ENCODE measurements at places on chromosomes 2 and 18. TPM values are rescaled to one million over a fixed set of nuclear protein-coding genes. Genes with fewer than 3 reads are reported as not detected.

- no peak for DNase-seq
Measured at GRCh38 chr2:132542953-132543569, 126.5 kb downstream of the GPR39 start.

DNA sequence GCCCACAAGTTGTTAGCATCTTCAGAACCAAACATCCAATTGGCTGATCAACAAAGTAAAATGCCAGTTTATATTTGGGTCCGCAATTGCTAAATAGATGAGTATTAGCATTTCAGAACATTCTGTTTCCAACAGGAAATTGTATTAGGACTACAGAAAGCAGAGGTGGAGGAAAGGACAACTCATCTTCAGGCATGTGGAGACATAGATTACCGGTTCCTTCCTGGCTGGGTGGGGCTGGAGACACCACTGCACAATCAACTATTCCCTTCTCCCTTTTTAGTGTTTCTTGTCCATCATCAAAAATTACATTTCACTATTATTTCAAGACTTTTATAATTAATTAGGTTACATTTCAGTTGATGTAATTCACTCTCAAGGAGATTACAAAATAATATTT lies 83.8 kb downstream of the ADAM23 start:
- DNase-seq = no peak

GRCh38 chr18:75782204-75782603 lies 354.7 kb upstream of the SMIM21 start:
- DNase-seq = no peak

DNA sequence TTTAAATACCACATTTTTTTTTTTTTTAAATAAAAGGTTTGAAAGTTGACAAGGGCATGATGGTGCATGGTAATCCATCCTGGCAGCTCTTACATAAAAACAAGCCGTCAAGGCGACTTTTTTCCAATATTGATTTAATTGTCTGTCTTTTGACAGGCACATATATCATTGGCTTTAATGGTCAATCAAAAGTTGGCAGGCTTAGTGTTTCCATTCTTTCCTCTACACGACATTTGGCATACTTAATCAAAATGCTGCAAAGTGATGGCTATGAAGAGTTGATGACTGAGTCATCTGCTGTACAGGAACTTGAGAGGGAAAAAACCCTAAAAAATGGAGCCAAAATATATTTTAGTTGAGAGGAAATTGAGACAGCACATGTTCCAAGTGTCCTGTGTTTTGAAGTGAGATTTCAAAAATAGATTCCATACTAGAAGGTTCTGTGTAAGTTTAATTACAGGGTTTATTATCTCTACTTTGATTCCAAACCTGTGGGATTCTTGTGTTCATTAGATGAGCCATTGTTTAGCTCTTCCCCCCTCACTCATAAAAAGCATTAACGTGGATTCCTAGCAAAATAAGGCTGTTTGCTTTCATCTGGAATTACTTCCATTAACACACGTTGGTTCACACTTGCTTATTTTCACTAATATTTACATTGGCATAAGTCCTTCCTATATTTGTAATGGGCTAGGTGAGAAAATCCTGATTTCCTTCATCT lies 3.2 kb downstream of the TSHZ1 start:
- no peak for DNase-seq

GRCh38 chr18:48029296-48029986 lies 99.0 kb upstream of the SMAD2 start:
- no peak for DNase-seq

DHRS9 gene
- total RNA-seq = 4.8 TPM

ABCG5 gene
- not detected for total RNA-seq

ELOA2 gene
- not detected for total RNA-seq

USP14 gene
- total RNA-seq = 33.3 TPM

EVA1A gene
- not detected for total RNA-seq

ATP6V1B1 gene
- 1.4 TPM for total RNA-seq

GPR35 gene
- 5.8 TPM for total RNA-seq

ABHD1 gene
- total RNA-seq = not detected

CRYGC gene
- total RNA-seq = not detected

Measured in thoracic aorta (tissue), 2 donors.